ENCODE measurements at places on chromosomes 6 and 20.

- DNase-seq, result peak; percentile 51
These were observed 7.8 kb downstream of the SYNGAP1 start for GRCh38 chr6:33427585-33428223.

GRCh38 chr6:135269481-135269891 is 88.4 kb downstream of the MYB start:
- no peak for DNase-seq

DNA sequence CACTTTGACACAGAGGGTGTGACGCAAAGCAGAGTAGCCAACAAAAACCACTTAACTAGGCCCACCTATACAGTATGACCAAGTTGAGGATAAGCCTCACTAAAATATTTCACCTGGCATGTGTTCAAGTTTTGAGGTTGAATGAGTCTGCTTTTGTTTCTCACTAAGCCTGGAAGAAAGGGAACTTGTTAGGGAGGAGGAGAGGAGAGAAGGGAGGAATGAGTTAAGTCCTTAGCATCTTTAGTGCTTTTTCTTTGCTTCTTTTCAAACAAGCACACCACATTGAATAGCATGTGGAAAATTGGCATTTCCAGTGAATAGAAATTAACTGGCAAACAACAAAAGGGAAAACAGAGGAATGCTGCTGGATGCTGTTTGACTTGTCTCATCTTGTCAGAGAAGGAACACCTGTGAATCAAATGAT is 461.9 kb downstream of the GJA1 start:
- DNase-seq, result no peak

GRCh38 chr6:150153905-150154492 is 11.2 kb downstream of the PPP1R14C start:
- DNase-seq, result no peak

GRCh38 chr20:53731595-53731994 is 138.0 kb upstream of the ZNF217 start:
- DNase-seq, result no peak

- no peak for DNase-seq
These were observed 99.8 kb downstream of the HIVEP2 start for GRCh38 chr6:142845143-142845571.

DNA sequence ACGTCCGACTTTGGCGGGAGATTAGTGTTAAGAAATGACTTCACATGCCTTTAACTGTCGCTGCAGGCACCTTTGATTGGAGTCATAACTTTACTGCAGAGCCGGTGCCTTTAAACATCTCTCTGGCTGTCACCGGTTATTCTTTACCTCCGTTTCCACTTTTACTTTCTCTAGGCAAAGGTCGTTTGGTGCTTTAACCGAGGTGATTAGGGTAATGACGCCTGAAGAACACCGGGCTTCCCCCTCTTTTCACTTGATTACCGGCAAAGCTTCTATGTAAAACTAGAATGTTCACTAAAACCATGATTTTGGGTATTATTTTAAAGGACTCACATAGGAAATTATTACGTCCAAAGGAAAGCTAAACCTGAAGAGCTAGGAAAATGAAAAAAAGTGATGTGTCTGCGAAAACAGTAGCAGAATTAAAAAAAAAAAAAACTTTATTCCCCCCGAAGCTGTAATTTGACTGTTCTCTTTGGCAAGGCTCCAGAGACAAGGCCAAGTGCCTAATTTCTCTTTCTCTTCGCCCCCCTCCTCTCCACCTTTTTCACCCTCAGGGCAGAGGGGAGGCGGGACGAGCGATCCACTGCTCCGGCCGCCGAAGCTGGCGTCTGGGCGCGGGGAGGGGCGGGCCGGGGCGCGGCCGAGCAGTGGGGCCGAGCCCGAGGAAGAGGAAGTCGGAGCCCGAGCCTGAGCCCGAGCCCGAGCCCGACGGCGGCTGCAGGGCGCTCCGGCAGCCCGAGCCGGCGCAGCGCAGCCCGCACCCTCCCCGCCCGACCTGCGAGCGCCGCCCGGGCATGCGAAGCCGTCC is at the start of gene PLEKHG1:
PLEKHG1 (plus strand) TSS at position 687 of the 811 bp plus-strand sequence. CDS start 133,797 bp downstream, outside the sequence.
- DNase-seq, result peak; percentile 88

Data from HEK293T (cell line).